NCI-H510A (cell line): ENCODE measurements at places on chromosomes 6 and 20.

- DNase-seq, result no peak
These were observed 34.4 kb downstream of the SLC52A3 start for GRCh38 chr20:733861-734260.

DNA sequence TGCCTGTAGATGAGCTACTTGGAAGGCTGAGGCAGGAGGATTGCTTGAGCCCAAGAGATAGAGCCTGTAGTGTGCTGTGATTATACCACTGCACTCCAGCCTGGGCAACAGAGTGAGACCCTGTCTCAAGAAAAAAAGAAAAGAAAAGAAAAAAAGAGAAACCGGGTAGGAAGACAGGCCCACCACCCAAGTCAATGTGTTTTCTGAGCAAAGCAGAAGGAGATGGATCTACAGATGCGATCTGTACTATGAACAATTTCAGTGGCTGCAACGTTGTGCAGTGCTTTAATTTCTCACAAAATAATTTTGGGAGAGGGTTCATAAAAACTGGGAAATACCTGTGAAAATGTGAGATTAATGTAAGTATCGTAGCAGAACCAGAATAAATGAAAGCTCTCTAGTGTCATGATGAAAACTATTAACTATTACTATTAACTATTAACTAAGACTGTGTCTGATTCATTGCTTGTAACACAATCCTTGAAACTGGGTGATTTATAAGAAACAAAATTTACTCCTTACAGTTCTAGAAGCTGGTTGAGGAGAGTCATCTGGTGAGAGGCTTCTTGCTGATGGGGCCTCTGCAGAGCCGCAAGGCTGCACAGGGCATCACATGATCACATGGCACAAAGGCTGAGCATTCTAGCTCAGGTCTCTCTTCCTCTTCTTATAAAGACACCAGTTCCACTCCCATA lies 233.1 kb upstream of the ZNF217 start:
- no peak for DNase-seq

DNA sequence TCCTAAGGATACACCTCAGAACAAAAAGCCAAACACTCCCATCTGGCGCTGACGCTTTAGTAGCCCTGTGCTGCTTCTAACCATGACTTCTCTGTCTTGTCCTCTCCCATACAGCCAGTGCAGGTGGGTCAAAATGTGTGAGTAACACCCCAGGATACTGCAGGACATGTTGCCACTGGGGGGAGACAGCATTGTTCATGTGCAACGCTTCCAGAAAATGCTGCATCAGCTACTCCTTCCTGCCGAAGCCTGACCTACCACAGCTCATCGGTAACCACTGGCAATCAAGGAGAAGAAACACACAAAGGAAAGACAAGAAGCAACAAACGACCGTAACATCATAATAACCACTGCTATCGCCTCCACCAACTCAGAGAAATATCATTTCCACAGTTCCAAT lies 1.4 kb downstream of the DEFB132 start:
- DNase-seq, result no peak

GRCh38 chr20:38179846-38180245 lies 14.8 kb upstream of the TGM2 start:
- no peak for DNase-seq

- DNase-seq, result peak; percentile 14
These were observed 547.9 kb upstream of the SLC35B3 start for GRCh38 chr6:8983202-8983688.

DNA sequence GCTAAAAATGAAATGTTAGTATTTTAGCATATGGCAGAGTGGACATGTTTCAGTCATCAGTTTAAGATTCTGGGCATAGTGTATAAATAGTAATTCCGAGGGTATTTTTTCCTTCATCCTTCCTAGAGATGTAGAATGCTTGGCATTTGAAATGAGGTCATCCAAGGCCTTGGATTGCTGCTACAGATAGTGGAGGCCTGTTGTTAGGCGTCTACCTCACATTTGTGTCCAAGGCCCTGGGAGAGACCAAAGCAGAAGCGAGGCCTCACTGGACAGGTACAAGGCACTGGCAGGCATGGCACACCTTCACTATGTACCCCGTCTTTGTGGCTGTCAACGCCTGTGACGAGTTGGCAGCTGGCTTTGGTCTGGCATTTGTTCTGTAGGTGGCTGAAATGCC lies 58.0 kb downstream of the DTD1 start:
- no peak for DNase-seq

- DNase-seq, result no peak
These were observed 10.0 kb downstream of the TMEM74B start for GRCh38 chr20:1174787-1175186.

- no peak for DNase-seq
These were observed 2.7 kb downstream of the CDC5L start for GRCh38 chr6:44390158-44390683.

DNA sequence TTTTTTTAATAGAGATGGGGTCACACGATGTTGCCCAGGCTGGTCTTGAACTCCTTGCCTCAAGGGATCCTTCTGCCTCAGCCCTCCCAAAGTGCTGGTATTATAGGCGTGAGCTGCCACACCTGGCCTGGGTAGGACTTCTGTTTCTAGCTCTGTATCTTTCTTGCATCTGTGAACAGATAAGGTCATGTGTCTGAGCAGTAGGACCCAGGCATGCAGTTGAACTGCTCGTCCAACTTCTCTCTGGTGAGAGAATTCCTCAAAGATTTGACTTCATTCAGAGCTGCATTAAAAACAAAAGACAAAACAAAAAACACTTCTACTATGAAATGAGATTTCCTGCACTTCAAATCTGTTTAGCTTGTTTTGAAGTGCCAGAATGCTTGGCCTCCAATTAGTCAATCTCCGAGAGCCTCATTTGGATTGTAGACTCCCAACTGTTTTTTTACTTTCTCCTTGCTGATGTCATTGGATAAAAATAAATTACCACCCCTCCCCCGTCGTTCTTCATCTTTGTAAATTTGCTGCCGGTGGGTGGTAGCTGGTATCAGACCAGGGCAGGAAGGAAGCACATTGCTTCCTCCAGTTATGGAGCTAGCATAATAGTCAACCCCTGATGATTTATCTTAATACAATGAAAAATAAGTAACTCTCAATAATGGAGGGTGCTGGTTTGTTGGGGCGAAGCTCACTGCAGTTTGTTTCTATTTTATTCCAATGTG lies 17.6 kb downstream of the CD109 start:
- no peak for DNase-seq
